Right lung (tissue), 10 donors: ENCODE measurements at places on chromosomes 11 and 22.

GRCh38 chr11:94960488-94960887, 12.9 kb downstream of the CWC15 start:
- no peak for DNase-seq

DNA sequence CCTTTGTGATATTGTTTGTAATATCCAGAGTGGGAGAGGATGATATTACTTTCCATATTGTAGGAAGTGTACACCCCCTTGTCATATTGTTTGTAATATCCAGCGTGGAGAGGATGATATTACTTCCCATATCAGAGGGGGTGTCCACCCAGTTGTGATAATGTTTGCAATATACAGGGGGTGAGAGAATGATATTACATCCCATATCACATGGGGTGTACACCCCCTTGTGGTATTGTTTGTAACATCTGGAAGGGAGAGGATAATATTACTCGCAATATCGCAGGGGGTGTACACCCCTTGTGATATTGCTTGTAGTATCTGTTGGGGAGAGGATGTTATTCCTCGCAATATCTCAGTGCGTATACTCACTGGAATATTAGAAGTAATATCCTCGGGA, 61.5 kb downstream of the PRSS23 start:
- no peak for DNase-seq

- DNase-seq, result no peak
These were observed 59.0 kb upstream of the PDE3B start for GRCh38 chr11:14584595-14584994.

- DNase-seq, result no peak
These were observed 21.2 kb downstream of the PLAAT3 start for GRCh38 chr11:63592975-63593395.

DNA sequence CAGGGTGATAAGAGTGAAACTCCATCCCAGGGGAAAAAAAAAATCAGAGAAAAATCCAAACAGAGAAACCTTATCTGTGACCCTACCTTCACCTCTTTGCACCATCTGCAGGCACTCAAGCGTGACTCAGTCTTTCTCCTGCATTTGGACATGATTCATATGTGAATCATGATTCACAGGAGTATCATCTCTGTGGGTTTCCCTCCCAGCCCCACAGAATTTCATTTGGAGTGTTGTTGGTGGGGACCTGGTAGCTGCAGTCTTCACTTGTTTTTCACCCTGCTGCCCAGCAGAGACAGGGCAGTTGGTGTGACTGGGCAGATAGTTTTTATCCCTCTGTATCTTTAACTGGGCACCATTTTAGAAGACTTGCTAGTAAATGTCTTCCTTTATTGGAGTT, 75.7 kb downstream of the DEPDC5 start:
- no peak for DNase-seq

DNA sequence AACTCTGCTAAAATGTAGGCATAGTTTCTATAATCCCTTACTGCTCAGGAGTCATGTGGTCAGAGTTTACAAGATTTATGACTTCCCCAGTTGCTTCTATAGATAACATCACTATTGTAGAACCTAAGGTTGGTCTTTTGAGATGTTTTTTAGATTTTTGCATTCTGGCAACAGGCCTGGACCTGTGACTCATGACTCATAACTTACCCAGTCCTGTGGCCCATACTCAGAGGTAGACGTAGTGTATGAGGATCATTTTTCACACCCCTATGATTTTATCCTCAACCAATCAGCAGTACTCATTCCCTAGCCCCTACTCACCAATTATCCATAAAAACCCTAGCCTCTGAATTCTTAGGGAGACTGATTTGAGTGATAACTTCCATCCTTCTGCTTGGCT, 384.4 kb upstream of the DDI1 start:
- no peak for DNase-seq

- DNase-seq, result no peak
These were observed 312.2 kb upstream of the C11orf87 start for GRCh38 chr11:109109571-109110315.

DNA sequence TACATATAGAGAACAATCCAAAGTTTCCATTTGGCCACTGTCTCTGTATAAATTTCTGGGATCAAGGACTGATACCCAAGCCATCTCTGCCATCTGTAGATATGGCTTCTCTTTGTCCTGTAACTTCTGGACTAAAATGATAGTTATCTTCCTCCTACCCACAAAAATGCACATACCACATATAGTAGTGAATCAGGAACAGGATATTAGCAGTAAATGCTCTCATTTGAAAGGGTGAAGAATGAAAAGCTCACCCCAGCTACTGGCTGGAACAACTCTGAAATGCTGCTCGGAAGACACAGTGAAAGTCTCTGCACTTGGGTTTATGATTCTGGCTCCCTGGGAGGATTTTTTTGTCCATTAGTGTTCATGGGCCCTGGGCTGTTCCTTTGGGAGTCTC, 856.4 kb upstream of the LRRC4C start:
- DNase-seq, result no peak

GRCh38 chr22:46360097-46360496, 24.6 kb downstream of the TRMU start:
- DNase-seq, result no peak

GRCh38 chr22:25841775-25842174, 99.8 kb downstream of the MYO18B start:
- no peak for DNase-seq

DNA sequence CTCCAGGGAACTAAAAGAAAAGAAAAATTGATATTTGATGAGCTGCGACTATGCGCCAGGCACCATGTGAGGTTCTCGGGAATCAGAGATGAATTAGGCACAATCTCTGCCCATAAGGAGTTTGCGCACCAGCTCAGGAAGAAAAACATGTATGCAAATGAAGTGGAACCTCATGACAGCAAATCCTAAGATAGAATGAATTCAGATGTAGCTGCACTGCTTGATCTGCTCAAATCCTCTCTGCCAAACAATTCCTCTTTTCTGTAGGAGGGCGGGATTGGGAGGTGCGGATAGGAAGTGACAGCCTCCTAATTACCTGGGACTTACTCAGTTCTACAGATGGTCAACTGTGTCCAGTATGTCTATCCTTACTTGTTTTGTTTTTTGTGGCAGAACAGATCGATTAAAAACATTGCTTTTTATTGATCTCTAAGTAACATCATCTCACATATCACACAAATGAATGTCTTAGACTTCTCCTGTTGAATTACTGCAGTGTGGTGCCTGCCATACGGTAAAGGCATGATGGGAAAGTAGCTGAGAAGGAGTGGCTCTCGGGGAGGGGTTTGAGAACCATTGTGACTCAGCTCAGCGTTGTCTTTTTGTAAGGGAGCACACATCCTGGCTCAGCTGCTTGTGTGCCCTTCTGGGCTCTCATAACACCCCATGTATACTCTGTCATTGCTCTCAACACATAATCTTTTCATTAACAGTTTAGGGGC, 13.9 kb downstream of the CRTAM start:
- DNase-seq, result no peak

GRCh38 chr11:109795234-109795633, 298.0 kb upstream of the ZC3H12C start:
- DNase-seq, result no peak

GRCh38 chr11:96122601-96123074, 198.7 kb upstream of the MTMR2 start:
- no peak for DNase-seq

GRCh38 chr11:18172666-18173065, at the start of gene MRGPRX4:
Gene MRGPRX4 (plus strand): TSS chr11:18172837. CDS start chr11:18173257, 420 bp downstream.
- DNase-seq, result no peak

- DNase-seq, result no peak
These were observed 75.0 kb upstream of the OR4B1 start for GRCh38 chr11:48141475-48142122.

DNA sequence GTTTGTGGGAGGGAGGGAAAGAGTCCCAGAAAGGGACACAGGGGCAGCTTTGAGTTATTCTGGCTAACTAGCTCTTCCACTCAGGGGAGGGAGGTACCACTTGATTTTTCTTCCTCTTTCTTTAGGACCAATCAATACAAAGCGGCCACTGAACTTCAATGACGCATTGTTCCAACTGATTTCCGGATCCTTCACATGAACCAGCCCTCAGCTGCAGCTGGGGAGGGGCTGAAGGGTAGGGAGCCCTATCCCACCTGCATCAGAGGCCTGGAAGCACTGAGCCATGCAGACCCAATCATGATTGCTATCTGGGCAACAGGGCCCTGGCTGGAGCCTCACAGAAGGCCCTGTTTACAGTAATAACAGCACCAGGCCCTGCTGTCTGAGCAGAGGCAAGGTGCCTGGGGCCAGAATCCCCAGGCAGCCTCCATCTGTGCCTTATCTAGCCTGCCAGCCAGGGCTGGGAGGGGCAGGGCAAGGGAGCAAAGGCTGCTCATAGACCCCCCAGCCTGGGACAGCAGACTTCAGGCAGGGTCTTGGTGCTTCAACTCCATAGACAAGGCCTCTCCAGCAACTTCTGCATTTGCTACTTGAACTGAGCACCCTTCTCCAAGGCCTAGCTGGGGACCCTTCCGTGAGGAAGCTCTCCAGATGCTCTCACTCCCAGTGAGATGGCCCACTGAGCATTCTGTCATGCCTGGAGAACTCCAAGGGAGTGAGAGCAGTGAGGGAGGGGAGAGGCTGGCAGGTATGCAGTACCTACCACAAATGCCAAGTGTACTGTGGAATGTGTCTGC, 22.5 kb downstream of the CLPB start:
- no peak for DNase-seq

DNA sequence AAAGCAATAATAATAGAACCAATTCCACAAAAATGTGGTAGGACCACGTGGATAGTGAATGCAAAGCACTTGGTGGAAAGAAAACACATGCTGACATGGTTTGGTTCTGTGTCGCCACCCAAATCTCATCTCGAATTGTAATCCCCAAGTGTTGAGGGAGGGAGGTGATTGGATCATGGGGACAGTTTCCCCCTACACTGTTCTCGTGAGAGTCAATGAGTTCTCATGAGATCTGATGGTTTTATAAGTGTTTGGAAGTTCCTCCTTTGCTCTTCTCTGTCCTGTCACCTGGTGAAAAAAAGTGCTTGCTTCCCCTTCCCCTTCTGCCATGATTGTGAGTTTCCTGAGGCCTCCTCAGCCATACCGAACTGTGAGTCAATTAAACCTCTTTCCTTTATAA, 421.9 kb upstream of the CADM1 start:
- DNase-seq, result no peak

DNA sequence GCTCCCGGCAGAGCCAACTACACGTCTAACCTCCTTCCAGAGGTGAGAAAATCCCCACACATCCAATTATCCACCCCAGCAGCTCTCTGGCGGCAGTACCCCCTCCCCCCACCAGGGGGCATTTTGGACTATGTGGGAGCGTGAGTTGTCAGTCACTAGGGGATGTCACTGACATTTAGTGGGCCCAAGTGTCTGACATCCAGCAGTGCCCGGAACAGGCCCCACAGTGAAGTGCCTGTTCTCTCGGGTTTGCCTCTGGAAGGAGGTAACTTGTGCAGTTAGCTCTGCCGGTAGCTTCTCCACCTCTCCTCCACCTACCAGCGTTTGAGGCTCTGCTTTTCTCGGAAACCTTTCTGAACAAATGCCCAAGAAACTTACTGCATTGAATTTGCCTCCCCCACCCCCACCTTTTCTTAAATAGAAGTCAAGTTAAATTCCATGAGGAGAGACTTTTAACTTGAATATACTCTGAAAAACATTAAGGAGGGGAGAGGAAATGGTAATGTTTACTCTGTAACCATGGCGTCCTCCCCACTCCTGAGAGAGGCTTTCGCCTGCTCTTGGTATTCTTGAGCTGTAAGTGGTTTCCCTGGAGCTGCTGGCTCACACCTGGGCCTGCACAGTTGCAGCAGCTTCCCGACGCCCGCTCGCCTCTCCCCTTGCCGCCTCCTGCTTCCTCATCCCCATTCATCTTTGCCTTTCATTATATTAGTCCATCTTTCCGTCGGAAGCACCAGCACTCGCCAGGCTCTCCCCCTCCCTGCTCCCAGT, 112.8 kb downstream of the WNT7B start:
- DNase-seq, result peak; percentile 86

DNA sequence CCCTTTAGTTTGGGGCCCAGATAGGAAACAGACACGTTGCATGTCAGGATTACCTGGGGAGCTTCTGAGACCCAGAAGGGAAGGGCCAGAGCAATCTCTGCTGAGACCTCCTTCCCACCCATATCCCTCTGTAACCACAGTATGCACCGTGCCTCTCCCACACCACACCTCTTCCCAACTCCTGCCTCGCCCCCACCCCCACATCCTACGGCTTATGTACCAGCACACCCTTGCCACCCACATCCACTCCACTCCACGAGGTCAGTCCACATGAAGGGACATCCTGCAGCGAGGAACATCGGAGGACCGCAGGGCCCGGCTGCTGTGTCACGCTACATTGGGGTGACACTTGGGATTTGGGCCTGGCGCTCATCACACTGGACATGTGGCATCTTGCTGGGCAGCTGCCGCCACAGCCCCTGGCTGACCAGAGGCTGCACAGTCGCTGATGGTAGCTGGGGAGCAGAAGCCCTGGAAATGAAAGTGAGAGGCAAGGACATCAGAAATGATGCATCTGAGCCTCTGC, 118.3 kb upstream of the LMO1 start:
- no peak for DNase-seq

DNA sequence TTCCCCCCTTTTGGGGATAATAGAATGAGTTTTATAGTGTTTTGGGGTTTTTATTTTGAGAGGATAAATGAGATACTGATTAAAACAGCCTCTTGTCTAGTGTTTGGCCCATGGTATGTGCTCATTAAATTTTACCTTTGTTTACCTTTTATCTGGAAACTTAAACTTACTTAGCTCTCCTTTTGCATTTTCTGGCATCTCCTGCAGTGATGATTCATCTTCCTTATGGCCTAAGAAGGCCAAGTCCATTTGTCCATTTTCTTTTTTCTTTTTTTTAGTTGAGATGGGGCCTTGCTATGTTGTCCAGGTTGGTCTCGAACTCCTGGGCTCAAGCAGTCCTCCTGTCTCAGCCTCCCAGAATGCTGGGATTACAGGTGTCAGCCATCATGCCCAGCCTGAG, 156.3 kb downstream of the COMMD9 start:
- DNase-seq, result no peak

GRCh38 chr11:117724104-117724503, 72.9 kb downstream of the DSCAML1 start:
- no peak for DNase-seq

GRCh38 chr11:102172127-102172848, 62.0 kb downstream of the YAP1 start:
- no peak for DNase-seq

GRCh38 chr11:93984936-93985335, 36.2 kb upstream of the HEPHL1 start:
- no peak for DNase-seq

GRCh38 chr11:134584706-134585445, 172.8 kb upstream of the B3GAT1 start:
- no peak for DNase-seq

GRCh38 chr11:60116996-60117790, 28.7 kb downstream of the MS4A2 start:
- DNase-seq, result no peak

- no peak for DNase-seq
These were observed 22.4 kb downstream of the DERL3 start for GRCh38 chr22:23816156-23816976.
